Fibroblast of skin of scalp (primary cell): ENCODE measurements at places on chromosomes 13 and 19.
A peak's percentile ranks its signal among the peaks of the same experiment; 100 is the strongest.

- no peak for DNase-seq
Observed at GRCh38 chr13:103557878-103558277, 491.7 kb upstream of the SLC10A2 start.

- DNase-seq: peak; percentile 61
Observed at GRCh38 chr13:20826843-20827560, 53.2 kb upstream of the EEF1AKMT1 start.

DNA sequence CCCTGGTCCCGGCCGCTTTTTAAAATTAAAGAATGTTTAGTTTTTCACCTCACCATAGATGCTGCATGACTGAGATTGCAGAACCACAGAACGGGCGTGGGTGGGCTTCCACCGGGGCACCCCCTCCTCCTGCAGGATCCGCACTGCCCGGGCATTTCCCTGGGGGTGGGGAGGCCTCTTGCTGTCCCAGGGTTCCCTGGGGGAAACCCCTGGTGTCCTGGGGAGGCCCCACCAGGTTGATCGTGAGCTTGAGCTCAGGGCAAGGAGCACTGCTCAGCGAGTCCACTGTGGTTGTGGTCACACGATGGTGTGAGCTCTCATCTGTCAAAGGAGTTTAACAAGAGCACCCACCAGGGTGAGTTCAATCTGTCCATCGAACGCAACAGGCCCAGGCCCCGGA, 11.4 kb upstream of the TCF3 start:
- DNase-seq: no peak

DNA sequence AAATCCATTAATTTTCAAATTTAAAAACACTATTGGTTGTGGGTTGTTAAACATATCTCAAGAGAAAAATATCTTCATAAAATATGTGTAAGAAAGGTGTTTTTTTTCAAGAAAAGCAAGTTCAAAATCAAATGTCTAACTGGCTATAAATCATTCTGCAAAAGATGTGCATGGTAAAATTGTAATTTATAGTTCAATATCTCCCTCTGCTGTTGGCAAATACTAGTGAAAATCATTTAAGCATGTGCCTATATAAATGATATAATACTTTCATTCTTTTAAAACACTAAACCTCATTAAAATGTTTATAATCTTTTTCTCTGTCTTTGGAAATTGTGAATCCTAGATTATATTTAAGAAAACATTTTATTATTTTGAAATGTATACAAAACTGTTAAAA, 17.2 kb upstream of the SLITRK6 start:
- no peak for DNase-seq

DNA sequence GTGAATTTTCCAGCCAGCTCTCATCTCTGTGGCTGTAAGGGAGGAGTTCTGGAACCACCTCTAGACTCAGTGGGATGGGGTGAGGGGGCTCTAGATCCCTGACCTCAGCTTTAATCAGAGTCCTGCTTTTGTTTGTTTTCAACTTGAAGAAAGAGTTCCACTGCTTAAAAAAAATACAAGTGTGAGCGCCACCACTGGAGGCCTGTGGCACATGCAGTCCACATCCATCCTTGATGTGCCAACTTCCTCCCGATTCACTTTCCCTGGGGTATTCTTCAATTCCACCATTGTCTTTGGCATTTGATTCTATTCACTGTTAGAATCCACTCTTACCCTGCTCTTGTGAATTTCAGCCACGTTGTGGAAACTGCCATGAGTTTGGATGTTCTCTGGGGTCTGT, 62.4 kb upstream of the GJB6 start:
- no peak for DNase-seq
